ENCODE measurements at places on chromosomes 7 and 10.

DNA sequence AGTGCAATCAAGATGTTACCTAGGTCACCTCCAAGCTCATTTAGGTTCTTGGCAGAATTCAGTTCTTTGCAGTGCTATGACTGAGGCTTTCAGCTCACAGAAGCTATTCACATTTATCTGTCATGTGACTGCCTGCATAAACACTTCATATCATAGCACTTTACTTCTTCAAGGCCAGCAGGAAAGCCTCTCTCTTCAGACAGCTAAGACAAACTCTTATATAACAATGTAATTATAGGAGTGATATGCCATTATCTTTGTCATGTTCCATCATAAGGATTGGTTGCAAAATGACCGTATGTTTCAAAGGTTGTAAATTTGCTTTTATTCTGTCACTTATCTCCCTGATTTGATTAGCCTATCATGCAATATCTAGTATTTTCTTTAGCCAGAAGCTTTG is 78.8 kb upstream of the TMEM196 start:
- DNase-seq, result no peak

DNA sequence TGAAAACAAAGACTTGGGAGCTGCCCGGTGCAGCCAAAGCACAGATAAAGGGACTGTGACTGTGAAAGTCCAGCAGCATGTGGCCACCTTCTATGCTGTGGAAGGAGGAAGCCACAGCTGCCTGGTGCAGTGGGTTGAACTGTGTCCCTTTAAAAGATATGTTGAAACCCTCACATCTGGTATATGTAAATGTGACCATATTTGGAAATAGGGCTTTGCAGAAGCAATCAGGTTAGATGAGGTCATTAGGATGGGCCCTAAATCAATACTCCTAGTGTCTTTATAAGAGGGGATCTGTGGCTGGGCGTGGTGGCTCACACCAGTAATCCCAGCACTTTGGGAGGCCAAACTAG is 136.9 kb downstream of the GLI3 start:
- no peak for DNase-seq

GRCh38 chr7:90938371-90938770 is 325.9 kb upstream of the FZD1 start:
- DNase-seq, result no peak

GRCh38 chr7:151754142-151754590 is 122.7 kb downstream of the PRKAG2 start:
- DNase-seq, result peak; percentile 96

GRCh38 chr10:74953214-74953613 is 126.8 kb downstream of the KAT6B start:
- DNase-seq, result peak; percentile 16

- DNase-seq, result no peak
Observed at GRCh38 chr10:62818426-62819011, 2.4 kb upstream of the EGR2 start.

DNA sequence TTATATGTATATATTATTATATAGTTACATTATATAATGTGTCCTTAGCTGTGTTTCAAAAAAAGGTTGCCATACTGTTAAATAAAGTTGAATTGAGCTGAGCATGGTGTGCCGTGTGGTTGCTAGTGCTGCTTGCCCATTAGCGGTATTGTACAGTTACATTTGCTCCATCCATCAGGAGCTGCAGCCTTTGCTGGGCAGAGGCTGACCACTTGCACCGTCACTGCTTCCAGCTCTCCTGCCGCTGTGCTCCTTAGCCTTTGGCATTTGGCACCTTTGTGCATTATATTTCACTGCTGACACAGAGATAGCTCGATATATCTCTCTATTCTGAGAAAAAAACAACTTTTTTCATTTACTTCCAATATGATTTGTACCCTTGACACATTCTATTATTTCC is 372.2 kb downstream of the PHTF2 start:
- no peak for DNase-seq

DNA sequence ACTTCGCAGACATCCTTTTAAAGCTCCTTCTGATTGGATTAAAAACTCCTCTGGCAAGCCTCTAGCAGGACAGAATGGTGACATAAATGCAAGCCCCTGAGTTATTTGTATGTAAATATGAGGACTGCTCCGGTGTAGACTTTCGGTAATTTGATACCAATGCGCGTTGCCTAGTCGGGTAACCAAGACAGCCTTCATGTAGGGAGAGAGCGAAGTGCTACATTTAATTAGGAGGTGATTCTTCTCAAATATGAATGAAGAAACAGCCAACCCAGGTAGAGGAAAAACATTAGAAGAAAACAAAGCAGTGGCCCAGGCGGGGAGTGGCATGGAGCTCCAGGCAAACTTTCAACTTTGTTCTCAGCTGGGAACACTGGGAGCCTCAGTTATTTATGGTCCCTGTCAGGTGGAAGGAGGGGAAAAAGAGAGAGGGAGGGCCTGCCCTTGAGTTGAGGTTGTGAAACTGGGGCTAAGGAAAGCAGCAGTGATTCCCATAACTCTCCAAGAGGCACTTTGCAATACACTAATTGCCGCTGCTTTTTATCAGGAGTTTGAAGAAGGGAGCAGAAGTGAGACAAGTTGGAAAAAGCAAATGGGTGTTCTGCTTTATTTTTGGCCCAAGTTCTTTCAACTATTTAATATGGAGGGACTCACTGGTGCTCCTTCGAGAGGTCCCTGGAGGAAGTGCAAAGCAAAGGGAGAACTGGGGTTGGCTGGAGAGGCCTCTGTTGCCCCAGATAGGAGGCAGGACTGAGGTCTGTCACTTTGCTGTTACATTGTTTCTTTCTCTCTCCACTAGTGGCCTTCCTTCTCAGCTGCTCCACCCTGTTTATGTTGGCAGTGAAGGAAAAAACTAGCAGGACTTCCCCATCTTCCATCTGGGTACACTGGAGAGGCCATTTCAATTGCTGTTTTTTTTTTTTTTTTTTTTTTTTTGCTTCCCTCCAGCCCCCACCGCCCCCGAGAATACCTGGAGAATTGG is 234.6 kb upstream of the CCDC6 start:
- peak; percentile 89 for DNase-seq

GRCh38 chr10:43817368-43817767 is 168.7 kb upstream of the ZNF32 start:
- DNase-seq, result no peak

DNA sequence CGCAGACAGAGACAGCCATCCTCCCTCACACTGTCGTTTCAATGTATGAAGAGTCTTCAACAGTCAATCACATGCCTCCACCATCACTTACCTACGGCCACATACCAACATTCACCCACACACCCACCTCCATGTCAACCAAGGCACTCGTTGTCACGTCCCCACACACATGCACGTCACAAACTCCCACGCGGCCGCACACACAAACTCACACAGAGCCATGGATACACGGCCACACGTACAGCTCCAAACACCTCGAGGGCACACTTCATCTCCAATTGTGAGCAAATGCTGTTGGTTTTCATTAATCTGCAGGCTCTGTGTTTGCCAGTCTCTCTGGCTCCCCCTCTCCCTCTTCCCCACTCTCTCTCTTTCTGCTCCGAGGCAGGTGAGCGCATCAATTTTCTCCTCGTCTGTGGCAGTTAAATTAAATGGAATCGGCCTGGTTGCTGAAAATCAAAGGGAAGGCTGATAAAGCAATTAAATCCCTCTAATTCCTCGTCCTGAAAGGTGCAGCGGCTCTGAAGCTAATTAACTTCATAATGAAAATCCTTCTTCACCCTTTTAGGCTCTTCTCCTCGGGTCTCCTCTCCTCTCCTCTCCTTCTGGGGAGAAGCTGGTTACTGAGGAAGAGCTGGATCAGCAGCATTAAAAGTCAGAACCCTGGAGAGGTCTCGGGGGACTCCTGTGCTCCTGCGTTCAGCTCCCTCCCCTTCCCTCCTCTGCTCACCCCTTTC is 53.8 kb upstream of the SLF2 start:
- DNase-seq, result no peak

- peak; percentile 52 for DNase-seq
Observed at GRCh38 chr7:123070702-123071286, 75.3 kb upstream of the TAS2R16 start.

- no peak for DNase-seq
Observed at GRCh38 chr7:3688071-3688470, 387.0 kb downstream of the SDK1 start.

DNA sequence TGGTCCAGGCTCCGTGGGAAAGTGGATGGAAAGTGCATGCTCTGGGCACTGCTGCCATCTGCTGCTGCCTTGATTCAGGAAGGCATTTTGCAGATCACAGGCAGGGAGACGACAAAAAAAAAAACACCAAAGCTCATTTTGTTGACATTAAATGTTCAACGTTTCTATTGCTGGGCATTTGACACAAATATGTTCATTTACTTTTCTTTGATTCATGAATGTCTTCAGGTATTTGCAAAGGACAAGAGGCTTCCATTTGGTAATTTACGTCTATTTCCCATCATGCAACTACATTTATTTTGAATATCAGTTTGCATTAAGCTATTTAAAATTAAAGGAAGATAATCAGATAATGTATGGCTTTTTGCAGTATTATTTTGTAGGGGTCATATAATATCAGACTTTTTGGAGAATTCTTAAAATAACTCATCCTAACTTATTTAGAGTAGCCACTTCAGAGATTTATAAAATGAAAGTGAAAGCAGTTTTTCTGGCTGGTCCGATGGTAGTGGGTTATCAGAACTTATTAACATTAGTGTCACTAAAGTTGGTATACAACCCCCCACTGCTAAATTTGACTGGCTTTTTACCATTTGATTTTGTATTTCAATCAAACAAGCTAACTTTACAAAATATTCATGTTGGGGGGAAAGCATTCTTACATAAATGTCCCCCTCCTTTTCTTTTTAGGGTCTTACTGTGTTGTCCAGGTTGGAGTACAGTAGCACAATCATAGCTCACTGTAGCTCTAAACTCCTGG is 65.3 kb downstream of the PDIA4 start:
- DNase-seq, result peak; percentile 67

DNA sequence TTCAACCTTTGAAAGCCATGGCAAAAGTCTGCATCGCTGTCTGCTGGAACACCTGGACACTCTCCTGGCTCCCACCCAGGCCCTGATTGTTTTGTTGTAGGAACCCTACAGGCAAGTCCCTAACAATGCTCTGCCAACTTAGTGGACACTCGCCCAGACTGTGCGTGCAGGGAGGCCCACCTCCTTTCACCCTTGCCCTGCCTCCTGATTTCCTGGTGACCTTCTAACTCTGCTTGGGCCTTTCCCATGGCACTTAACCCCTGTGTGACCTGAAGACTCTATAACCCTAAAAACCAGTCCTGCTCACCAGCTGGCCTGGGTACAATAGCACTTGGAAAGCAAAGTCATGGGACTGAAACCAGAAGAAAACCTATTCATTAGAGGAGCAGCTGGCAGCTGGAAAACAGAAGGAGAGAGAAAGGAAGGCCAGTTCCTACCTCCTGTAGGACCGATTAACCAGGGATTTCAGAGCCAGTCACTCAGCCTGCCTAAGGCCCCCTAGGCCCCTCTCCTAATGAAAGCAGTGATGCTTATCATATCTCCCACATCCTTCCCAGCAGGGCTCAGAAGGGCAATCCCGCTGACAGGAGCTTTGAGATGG is 82.7 kb upstream of the KMT2E start:
- DNase-seq, result no peak

DNA sequence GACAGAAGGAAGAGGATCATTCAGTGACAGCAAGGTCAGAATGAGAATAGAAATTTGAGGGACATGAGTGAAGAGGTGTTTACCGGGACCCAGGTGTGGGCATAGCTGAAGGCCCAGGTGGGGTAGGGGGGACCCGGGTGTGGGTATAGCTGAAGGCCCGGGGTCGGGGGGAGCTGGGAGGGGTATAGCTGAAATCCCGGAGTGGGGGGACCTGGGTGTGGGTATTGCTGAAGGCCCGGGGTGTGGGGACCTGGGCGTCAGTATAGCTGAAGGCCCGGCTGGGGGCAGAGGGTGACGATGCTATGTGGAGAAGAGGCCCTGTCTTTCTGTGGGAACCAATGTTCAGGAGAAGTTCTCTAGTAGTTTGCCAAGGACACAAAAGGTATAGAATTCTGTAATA is 183.0 kb upstream of the PITRM1 start:
- DNase-seq, result no peak

- DNase-seq, result no peak
Observed at GRCh38 chr7:151537818-151538561, 18.3 kb upstream of the RHEB start.

DNA sequence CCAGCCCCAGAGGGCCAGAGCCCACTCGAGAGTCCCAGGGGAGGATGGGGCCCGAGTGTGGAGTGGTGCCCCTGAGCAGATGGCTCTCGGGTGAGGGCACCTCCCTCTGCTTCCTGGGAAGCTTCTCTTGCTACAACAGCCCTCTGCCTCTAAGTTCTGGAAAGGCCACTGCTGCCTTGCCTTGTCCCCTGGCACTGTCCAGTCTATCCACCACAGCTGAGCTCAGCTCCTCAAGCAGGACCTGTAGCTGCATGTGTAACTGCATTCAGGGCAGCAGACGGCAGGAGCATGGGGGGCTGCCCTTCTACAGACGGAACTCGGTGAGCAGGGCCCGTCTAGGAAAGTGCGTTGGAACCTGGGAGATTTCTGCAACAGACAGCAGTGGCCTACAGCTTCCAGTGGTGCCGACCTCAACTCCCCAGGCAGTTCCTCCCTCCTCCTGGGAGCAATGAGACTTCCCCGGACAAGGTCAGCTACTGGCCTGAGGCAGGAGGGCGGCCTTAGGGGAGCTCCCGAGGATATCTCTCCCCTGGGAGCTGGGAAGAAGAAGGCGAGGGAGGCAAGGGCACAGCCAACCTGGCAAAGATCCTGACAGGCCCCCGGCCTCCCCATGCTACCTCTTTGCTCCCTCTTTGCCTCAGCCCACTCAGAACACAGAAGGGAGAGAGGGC is 88.5 kb downstream of the DLG5 start:
- DNase-seq, result no peak

- DNase-seq, result peak; percentile 57
Observed at GRCh38 chr10:88389456-88389855, 193.7 kb downstream of the RNLS start.

DNA sequence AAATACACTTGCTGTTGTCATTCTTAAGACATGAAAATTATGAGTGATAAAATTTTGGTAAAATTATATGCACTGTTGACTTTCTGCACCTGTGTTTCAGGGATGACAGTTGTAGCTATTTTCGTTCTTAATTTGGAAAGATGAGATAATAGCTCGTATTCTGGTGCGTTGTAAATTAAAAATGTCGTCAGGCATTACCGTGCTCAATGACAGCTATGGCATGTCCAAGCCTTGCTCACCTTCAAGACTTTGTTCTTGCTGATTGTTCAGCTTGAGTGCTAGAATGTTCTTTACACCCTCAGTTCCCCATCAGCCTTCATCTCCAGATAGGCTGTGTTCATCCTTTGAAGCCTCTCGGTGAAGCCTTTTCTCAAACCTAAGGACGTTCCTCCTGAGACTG is 21.5 kb downstream of the TRRAP start:
- DNase-seq, result no peak

GRCh38 chr7:143389316-143390103 is 8.4 kb downstream of the ZYX start:
- DNase-seq, result no peak

GRCh38 chr7:24657980-24658379 is 84.7 kb downstream of the PALS2 start:
- no peak for DNase-seq

DNA sequence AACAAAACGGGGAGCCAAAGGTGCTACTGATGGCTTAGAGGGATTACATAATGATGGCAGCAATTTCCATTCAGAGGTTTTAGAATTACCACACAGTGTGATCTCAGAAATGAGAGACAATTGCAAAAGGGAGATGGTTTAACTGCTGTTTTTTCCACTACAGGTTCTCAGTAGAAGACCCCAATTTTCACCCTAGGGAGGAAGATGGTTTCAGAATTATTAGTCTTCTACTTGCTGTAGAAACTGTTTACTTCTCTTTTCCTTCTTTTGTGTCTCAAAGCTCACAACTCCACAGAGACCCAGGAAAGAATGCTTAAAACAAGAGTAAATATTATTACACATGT is 226.5 kb downstream of the INHBA start:
- no peak for DNase-seq

GRCh38 chr7:109259151-109259550 is 689.5 kb downstream of the DNAJB9 start:
- DNase-seq, result no peak

Data from NCI-H460 (cell line).